ENCODE measurements at places on chromosomes 5 and 9.

GRCh38 chr5:44538797-44539601 lies 149.8 kb upstream of the FGF10 start:
- DNase-seq: no peak

DNA sequence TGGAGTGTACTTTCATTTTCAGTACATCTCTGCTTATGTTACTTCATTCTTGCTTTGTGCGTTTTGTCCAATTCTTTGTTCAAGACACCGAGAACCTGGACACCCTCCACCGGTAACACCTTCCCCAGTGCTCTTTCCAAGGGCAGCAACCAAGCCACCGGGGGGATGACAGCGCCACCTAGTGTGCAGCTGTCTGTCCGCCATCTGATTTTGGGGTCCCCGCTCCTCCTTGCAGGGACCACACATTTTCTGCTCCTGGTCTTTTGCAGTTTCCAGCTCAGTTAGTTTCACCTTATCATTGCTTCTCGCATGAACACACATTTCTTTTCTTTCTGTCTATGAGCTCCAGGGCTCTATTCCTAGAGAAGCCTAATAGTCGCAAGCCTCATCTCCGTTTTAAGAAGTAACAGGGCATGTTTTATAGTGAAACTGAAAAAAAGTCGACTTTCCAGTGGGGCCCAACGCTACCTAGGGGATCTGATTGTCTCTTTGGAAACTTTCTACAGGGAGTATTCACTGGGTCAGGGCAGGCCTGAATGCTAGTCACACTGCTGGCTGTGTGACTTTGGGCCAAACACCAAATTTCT lies 152.1 kb downstream of the FSTL4 start:
- DNase-seq: no peak

DNA sequence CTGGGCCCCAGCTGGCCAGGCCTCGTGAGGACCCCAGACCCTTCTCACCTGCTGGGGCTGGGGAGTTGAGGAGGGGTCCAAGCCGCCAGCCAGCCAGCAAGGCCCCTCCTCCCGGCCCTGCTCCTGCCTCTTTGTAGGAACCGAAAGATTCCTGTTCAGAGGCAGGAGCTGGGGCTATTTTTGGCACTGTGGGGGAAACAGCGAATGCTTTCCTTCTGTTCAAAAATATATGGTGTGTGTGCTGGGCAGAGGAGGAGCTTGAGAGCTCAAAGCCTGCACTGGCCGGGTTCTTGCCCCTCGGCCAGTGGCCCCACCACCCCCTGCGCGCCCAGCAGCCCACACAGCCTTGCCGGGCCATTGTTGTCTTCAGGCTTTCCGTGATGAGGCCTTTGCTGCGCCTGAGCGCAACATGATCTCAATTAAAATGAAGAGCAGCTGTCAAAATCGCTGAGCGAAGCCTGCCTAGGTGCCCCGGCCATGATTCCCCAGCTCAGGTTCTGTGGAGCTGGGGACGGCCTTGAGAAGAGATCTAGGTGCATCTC lies 13.4 kb downstream of the NCS1 start:
- no peak for DNase-seq

GRCh38 chr5:55570570-55570969 lies 35.8 kb upstream of the PLPP1 start:
- DNase-seq: no peak

GRCh38 chr5:179336871-179337795 lies 8.1 kb downstream of the ADAMTS2 start:
- DNase-seq: no peak

- DNase-seq: no peak
These were observed 59.8 kb downstream of the TNFSF15 start for GRCh38 chr9:114745879-114746550.

GRCh38 chr5:52523701-52524100 lies 264.0 kb upstream of the ITGA1 start:
- DNase-seq: no peak

GRCh38 chr5:8770431-8770830 lies 775.4 kb downstream of the SEMA5A start:
- no peak for DNase-seq

DNA sequence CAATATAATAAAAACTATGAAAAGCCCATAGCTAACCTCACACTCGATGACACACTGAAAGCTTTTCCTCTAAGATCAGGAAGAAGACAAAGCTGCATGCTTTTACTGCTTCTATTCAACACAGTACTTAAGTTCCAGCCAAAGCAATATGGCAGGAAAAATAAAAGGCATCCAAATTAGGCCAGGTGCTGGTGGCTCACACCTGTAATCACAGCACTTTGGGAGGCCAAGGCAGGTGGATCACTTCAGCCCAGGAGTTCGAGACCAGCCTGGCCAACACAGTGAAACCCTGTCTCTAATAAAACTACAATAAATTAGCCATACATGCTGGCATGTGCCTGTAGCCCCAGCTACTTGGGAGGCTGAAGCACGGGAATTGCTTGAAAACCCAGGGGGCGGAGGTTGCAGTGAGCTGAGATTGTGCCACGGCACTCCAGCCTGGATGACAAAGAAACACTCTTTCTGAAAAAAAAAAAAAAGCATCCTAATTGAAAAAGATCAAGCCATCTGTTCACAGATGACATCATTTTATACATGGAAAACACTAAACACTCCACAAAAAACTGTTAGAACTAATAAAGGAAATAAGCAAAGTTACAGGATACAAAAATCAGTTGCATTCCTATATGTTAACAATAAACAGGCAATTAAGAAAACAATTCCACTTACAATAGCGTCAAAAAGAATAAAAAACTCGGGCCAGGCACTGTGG lies 17.9 kb downstream of the ZFR start:
- no peak for DNase-seq

DNA sequence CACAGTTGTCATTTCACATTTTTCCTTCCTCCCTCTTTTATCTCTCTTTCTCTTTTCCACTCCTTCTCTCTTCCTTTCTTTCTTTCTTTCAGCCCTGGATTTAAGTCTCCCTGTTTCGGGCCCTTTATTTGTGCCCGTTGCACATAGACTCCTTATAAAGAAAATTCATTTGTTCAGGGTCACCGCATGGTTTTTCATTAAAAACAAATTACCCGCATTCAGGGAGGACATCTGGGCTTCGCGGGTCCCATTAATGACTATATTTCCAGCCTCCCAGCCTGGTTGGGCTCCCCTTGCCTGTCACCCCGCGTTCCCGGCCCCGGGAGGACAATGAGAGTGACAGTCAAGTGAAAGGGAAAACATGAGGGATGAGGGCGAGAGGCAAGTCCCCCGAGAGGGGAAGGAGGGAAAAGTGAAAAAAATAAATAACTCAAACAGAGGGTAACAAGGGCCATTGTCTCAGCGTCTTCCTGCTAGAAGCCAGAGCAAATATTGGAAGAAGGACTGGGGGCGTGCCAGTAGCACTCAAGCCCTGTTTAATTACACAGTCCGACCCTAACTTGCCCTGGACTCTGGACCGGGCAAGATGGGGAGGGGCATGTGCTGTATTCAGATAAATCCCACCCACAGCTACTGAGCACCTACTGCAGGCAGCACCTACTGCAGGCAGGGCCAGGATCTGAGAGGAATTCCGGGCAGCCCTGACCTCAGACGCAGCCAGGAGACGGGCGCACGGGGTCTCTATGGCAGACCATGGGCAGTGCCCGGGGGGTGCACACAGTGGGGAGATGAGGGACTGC lies 166.2 kb downstream of the PAX5 start:
- peak; percentile 88 for DNase-seq

- DNase-seq: no peak
These were observed 100.4 kb downstream of the SGCD start for GRCh38 chr5:156427315-156427714.

- DNase-seq: no peak
These were observed 7.7 kb downstream of the HK3 start for GRCh38 chr5:176891331-176891958.

- no peak for DNase-seq
These were observed 349.1 kb downstream of the ZNF608 start for GRCh38 chr5:124397317-124397716.

GRCh38 chr9:20479419-20480155 lies 142.7 kb downstream of the MLLT3 start:
- no peak for DNase-seq

DNA sequence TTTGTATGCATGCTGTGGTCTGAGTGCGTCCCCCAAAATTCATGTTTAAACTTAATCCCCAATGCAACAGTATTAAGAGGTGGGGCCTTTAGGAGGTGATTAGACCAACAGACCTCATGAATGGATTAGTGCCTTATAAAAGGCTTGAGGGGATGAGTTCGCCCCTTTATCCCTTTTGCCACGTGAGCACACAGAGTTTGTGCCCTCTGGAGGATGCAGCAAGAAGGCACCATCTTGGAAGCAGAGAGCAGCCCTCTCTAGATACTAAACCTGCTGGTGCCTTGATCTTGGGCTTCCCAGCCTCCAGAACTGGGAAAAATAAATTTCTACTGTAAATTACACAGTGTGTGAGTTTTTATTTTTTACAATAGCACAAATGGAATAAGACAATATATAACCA lies 177.1 kb upstream of the SPRY4 start:
- DNase-seq: no peak

- no peak for DNase-seq
These were observed 48.6 kb upstream of the GDNF start for GRCh38 chr5:37888476-37888875.

DNA sequence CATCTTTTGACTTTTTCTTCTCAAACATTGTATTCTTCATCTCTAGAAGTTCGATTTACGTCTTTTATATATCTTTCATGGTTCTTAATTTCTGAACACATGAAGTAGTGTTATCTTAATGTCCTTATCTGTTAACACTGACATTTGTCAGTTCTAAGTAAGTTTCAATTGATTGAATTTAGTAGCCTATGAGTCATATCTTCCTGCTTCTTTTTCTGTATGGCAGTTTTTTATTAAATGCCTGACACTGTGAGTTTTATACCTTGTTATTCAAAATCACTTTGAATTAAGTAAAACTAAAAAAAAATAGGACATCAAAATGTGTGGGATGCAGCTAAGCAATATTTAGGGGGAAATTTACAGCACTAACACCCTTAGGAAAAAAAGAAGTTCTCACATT lies 707.0 kb upstream of the ACO1 start:
- DNase-seq: no peak
